Cardiac muscle cell (in vitro differentiated cells and primary cell): ENCODE measurements at places on chromosomes 4 and X.

- no peak for DNase-seq
Measured at GRCh38 chr4:40649321-40649720, 19.7 kb upstream of the RBM47 start.

GRCh38 chrX:138847930-138848329 lies 136.4 kb upstream of the FGF13 start:
- DNase-seq = peak; percentile 15

GRCh38 chrX:11678158-11678557 lies 12.4 kb upstream of the ARHGAP6 start:
- peak; percentile 20 for DNase-seq

GRCh38 chrX:15643786-15644559 lies 20.6 kb downstream of the CLTRN start:
- DNase-seq = no peak

DNA sequence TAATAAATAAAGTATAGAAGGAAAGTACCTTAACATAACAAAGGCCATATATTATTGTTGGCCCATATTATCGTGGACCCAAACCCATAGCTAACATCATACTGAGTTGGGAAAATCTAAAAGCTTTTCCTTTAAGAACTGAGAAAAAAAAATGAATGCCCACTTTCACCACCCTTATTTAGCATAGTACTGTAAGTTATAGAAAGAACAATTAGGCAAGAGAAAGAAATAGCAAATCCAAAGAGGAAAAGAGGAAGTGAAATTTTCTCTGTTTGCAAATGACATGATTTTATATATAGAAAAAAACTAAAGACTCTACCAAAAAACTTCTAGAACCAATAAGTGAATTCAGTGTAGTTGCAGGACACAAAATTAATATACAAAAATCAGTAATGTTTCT lies 1854.6 kb downstream of the PCDH7 start:
- no peak for DNase-seq

- no peak for DNase-seq
Measured at GRCh38 chrX:14997271-14997670, 124.0 kb downstream of the MOSPD2 start.

DNA sequence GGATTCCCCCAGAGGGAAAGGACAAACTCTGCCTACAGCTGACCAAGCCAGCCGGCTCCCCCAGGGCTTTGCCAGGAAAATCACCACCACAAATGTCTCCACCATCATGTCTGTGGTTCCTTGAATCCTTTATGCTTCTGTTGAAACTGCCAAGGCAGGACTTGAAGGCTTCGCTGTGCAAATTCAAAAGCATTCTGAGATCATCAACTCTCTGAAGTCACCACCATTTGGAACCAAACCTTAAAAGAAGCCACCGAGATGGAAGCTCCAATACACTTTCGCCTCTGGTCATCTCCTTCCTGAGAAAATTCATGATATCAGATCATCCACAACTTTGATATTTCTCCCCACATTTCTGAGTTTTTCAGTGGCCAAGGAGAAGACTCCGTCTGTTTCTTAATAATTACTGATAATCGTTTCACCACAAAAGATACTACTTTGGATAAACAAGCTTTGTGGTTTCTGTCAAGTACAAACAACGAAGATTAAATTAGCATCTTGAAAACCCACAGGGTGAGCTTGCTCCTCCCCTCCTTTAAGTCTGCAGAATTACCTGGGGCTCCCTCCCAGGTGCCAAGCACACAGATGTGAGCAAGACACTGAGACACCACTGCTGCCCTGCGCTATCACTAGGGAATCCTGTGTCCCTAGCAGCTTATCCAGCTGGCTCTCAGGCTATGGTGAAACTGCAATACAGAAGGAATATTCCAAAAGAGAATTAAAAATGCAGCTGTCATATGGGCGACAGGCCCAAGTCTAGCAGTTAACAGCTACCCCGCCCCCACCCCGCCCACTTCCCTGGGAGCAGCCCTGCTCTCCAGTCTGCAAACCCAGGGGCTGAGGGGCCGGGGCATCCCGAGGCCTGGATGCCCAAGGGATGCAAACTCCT lies 125.0 kb upstream of the TBL1X start:
- DNase-seq = peak; percentile 50

- DNase-seq = no peak
Measured at GRCh38 chrX:25005034-25005381, 10.8 kb downstream of the ARX start.

GRCh38 chr4:42359711-42360110 lies 37.6 kb upstream of the SHISA3 start:
- DNase-seq = no peak
